ENCODE measurements at places on chromosomes 16 and 17.

DNA sequence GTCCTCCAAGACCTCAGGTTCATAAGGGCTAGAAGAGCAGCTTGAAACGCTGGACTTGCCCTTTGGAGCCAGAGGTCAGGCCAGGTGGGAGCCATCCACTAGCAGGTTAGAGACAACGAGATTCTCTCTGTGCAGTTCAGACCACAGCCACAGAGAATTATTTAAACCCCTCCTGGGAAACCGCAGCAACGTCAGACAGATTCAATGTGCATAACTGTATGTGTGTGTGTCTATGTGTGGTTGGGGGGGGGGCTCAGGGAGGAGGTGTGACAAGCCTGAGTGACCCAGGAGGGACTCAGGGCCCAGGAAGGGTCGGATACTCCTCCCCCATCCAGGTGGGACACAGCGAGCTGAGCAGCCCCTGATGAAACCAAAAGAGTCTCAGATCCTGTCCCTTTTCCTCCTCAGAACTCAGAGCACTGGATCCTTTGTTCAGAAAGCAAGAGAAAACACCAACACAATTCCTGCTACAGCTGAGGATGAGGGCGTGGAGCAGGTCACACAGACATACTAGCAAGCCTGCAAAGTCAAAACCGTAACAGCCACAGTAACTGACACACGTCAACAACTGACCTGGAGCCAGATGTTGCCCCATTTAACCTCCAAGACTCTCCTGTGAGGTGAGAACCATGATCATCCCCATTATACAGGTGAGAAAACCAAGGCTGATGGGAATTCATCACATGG is 66.8 kb downstream of the XYLT1 start:
- DNase-seq, result no peak

DNA sequence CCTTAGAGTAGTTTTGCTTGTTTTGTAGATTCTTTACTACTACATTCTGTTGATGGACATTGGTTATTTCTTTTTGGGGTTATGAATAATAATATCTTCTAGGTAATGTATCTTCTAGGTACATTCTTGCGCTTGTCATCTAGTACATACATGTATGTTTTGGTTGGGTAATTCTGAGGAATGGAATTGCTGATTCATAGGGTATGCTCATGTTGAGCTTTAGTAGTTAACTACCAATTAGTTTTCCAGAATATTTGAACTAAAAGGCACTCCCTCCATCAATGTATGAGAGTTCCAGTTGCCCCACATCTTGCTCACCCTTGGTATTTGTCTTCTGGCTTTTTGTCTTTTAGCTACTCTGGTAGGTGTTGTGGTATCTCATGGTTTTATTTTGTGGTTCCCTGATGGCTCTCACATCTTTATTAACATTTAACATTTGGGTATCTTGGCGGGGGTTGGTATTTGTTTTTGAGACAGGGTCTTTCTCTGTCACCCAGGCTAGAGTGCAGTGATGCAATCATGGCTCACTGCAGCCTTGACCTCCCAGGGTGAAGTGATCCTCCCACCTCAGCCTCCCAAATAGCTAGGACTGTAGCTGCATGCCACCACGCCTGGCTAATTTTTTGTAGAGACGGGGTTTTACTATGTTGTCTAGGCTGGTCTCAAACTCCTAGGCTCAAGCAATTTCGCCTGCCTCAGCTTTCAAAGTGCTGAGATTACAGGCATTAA is 47.1 kb downstream of the SLC6A4 start:
- no peak for DNase-seq

DNA sequence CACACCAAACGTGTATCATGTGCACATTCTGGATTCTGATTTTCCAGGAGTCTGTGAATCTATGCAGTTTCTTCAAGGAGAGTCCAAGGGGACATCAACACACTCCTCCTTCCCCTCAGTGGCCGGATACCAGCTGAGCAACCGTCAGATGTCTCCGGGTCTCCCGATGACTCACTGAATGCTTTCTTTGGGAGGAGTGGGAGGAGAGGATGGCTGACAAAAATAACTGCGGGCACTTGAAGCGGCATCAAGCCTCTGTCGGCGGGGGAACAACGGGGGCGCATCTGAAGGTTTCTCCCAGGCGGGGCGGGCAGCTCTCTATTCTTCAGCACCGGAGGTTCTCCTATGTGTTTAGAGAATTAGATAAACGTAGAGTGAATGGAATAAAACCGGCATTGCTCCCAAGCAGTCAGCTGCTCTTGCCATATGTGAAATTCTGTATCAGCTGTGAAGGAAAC is 24.6 kb upstream of the LRRC75A start:
- DNase-seq, result peak; percentile 39

DNA sequence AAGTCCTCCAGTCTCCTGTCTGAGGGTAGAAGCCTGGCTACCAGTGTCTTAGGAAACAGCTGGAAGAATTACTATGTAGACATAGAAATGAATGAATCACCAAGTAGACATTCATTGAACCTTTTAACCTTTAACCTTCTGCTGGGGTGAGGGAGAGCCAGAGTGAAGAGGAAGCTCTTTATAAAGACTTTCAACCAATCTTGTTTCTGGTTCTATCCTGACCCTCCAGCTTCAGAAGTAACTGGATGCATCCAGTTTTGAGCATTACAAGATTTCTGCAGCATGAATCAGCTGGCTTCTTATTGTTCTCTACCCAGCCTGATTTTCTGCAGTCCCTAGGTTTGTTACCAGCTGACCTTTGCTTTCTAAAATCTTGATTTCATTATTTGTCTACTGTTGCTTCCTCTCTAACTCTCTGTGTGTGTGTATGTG is 8.5 kb downstream of the TEKT1 start:
- DNase-seq, result no peak

DNA sequence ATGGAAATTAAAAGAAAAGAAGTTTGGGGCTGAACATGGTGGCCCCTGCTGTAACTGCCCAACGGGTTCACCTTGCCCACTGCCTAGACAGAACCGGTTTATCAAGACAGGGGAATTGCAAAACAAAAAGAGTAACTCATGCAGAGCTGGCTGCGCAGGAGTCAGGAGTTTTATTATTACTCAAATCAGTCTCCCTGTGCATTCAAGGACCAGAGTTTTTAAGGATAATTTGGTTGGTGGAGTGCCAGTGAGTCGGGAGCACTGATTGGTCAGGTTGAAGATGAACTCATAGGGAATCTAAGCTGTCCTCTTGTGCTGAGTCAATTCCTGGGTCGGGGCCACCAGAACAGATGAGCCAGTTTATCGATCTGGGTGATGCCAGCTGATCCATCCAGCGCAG is 4.4 kb upstream of the SCPEP1 start:
- DNase-seq, result no peak

- no peak for DNase-seq
Observed at GRCh38 chr17:1398931-1399678, 917 bp downstream of the YWHAE start.

DNA sequence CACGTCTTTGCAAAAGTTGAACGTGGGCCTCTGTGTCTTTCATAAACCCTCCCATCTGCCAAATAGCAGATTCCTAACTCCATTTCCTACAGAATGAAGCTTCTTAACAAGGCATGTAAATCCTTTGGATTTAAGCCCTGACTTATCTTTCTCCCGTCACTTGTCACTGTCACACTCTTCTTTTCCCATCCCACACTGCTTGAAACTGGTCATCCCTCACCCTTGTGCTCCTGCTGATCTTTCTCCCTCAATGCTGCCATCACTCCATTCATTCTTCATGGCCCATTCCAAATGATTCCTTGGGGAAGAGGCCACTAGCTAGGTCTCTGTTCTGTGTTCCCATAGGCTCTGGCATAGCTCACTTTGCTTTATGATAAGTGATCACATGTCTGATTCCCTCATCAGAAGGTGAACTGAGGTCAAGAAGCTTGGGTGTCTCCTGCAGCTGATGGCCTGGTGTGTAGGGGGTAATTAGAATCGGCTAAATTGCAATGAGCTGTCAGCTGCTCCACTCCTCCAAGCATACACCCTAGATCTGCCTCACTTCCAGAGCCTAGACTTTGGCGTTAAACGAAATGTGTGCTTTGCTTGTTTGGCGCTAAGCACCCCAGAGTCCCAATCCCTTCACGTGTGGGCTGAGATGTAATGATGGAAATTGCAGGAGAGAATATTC is 61.7 kb downstream of the PECAM1 start:
- DNase-seq, result no peak

DNA sequence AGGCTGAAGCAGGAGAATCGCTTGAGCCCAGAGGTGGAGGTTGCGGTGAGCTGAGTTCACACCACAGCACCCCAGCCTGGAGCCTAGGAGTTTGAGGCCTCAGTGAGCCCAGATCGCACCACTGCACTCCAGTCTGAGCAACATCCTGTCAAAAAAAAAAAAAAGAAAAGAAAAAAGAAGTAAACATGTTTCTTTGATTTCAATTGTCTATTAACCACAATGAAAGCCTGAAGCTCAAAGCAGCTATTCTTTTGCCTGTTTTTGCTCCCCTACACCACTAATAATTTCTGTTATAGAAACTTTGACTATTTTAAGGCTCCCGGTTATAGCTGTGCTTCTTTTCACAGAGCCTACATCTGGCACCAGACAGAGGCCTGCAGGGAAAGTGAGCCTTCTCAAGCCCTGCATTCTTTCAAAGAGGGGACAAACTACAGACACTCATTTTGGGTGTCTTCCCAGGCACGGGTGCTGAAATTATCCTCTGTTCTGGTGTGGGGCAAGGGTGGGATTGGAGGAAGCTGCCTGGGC is 14.2 kb upstream of the SLC52A1 start:
- DNase-seq, result no peak

GRCh38 chr17:69457603-69458002 is 43.1 kb downstream of the MAP2K6 start:
- no peak for DNase-seq

- no peak for DNase-seq
Observed at GRCh38 chr16:81701296-81701970, 77.7 kb upstream of the PLCG2 start.

DNA sequence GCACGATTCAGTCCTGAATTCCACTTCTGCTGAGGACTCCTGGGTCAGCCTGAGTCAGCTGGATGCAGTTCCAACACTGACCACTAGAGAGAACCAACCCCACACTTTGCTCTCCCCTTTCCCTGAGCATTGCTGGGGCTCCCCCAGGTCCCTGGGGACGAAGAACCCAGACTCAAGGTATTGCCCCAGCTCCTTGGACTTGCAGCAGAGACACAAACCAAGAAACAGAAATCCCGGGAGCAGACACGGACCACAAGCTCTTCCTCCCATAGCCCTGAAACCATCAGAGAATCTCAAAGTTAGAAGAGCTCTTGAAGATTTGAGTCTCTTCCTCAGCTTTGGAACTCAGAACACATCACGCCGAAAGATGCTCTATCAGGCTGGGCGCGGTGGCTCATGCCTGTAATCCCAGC is 678 bp upstream of the GH1 start:
- peak; percentile 71 for DNase-seq

GRCh38 chr16:89678258-89678657 is 8.2 kb upstream of the CDK10 start:
- DNase-seq, result no peak

GRCh38 chr16:70695331-70696070 is 9.6 kb upstream of the MTSS2 start:
- no peak for DNase-seq

- DNase-seq, result no peak
Observed at GRCh38 chr16:71573387-71574094, 3.4 kb downstream of the TAT start.

GRCh38 chr17:29518359-29518758 is 48.5 kb downstream of the ABHD15 start:
- no peak for DNase-seq

DNA sequence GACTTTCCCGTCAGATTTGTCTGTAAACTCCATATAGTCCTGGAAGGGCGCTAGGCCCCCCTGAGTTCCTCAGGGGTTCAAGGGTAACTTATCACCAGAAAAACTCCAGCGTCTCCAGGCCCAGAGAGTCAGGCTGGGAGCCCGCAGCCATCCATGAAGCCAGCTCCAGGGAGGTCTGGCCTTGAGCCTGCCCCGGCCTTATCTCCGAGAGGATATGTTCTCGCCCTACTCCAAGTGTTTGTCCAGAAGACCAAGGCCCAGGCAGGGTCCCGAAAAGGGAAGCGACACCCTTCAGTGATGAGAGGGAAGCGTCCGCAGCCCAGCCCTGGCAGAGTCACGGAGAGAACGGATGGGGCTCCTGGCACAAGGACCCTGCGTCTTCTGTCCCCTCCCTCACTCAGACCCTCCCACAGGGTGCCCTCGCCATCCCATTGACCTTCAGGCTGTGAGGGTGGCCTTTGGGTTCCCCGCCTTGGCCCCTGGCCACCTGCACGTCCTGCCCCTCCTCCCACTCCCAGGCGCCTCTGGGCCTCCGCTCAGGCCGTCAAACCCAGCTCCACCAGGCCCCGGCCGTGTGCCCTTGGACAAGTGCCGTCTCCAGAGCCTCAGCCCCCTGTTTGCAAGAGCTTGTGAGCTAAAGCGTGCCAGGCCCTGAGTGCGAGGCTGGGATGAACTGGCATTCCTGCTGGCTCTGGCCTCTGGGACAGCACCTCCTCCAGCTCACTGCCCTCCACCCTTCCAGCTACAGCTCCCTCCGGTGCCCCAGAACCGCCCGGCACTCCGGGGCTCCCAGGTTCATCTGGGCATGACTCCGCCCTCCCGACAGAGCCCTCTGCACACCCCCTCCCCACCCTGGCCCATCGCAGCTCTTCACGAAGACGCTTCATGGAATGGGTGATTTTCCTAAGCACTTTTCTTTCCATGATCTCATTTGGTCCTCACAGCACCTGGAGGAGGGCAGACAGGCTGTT is 83.4 kb downstream of the ZDHHC7 start:
- no peak for DNase-seq

- no peak for DNase-seq
Observed at GRCh38 chr17:17498606-17499301, 2.6 kb upstream of the RASD1 start.

DNA sequence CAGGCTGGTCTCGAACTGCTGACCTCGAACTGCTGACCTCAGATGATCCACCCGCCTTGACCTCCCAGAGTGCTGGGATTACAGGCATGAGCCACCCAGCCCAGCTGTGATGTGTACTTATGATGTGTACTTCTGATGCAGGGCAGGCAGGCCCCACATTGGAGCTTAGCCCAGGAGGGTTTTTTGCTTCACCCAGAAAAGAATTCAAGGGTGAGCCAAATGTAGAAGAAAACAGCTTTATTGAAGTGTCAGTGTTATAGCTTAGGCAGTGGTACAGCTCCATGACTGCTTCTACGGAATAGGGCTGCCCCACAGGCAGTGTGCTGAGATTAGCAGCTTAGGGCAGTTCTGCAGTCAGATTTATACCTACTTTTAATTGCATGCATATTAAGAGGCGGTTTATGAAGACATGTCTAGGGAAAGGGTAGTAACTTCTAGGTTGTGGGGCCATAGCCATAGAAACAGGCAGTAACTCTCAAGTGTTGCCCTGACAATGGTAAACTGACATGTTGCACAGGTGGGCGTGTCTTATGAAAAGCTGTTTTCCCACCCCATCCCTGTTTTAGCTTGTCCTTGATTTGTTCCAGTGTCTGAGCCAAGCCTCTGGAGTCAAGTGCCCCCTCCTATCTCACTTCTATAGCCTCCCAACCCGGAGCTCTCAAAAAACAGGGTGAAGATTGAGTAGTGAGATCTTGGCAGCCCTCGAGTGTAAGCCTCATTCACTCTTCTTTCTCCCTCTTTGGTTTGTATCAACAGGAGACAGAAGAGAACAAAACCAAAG is 24.1 kb upstream of the POLR3E start:
- no peak for DNase-seq

All from 8988T (cell line).